ENCODE measurements at places on chromosomes 12 and 14.

DNA sequence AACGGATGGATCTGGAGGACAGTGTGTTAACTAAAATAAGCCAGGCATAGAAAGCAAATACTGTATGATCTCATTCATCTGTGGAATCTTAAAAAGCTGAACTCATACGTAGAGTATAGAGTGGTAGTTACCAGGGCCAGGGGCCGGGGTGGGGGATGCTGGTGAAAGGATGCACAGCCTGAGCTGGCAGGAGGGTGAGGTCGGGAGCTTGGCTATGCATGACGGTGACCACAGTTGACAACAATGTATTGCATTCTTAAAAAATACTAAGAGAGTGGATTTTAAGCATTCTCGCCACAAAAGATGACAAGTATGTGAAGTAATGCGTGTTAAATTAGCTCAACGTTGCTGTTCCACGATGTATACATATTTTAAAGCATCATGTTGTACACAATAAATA, 351.3 kb downstream of the TMEM121 start:
- no peak for DNase-seq

DNA sequence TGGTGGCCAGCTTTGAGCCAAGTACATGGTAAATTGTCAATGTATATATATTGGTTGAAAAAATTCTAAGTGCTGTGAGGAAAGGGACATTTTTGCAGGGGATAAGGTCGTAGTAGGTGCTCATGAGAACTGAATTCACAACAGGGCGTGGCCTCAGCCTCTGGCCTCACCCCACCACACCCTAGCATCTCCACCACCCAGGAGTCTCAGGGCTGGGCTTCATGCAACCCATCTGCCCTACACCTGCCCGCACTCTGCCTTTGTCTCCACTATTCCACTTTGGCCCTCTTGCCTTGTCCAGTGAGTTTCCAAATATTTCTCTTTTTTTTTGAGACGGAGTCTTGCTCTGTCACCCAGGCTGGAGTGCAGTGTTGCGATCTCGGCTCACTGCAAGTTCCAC, 22.1 kb upstream of the AQP2 start:
- DNase-seq = no peak

DNA sequence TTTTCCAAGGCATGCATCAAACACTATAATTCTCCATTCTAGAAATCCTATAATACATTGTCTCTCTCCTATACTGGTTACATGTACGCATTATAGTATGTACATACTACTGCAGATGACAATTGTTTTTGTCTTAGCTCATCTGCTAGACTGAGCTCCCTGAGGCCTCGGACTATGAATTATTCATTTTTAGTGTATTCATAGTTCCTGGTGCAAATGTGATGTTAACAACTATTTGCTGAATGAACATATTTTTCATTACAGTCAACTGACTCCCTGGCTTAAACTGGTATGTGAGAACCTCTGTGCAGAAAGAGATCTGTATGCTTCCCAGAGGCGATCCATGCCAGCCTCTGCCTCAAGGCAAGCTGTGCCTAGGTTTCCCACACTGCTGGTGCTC, 91.8 kb upstream of the PARP11 start:
- no peak for DNase-seq

DNA sequence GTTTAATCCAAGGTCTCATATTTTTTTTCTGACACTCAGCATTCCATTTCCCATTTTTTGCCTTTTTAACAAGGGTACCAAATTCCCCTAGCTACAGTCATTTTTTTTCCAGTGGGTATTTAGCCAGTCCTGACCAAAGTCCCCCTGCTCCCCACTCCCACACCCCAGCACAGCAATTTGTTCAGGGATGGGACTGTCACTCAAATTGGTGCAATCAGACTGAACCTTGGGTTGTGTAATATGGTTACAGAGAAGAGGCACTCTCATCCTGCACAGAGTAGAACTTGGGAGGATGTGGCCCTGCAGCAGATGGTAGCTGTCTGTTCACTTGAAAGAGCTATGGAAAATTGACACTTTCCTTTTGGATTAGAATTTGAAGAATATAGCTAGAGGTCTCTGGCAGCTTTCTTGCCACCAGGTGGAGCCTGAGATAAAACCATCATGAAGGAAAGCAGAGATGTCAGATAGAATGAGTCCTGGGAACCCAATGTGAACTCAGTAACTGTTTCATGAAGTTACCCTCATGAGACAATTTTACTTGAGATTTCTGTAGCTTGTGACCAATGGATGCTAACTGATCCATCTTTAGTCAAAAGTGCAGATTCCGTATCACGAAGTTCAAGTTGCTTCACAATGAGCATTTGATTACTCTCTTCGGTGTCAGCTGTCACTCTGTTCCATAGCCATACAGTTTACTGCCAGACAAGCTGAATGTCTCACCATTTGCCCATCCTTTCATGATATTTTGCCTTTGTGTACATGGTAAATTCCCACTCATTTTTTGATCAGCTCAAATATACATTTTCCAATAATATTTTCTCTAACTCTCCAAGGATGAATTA, 394.0 kb upstream of the SYT1 start:
- peak; percentile 72 for DNase-seq

DNA sequence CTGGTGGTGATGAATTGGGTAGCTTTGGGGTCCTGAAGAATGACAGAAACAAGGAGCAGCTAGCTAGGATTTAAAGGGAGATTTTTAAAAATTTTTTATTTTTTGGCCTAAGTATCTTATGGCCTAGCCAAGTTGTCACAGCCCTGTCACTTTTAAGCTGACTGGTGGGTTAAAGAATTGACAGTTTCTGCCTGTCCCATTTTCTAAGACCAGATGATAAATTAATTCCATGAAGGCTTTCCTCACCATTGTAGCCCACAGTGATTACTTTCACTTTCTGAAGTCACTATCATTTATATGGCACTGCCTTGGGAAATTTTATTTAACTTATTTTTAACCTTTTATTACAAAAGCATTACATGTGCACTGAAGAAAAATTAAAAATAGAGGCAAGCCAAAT, 43.2 kb downstream of the BICDL1 start:
- no peak for DNase-seq

All from HAP-1 (cell line).